ENCODE measurements at places on chromosomes 4 and X.

- no peak for DNase-seq
Measured at GRCh38 chrX:132470831-132471230, 18.0 kb downstream of the MBNL3 start.

GRCh38 chr4:144338148-144338547 lies 197.6 kb upstream of the GYPA start:
- DNase-seq: no peak

GRCh38 chrX:4764888-4765287 lies 1051.4 kb upstream of the PRKX start:
- no peak for DNase-seq

GRCh38 chr4:99800332-99801004 lies 16.2 kb upstream of the DAPP1 start:
- no peak for DNase-seq

DNA sequence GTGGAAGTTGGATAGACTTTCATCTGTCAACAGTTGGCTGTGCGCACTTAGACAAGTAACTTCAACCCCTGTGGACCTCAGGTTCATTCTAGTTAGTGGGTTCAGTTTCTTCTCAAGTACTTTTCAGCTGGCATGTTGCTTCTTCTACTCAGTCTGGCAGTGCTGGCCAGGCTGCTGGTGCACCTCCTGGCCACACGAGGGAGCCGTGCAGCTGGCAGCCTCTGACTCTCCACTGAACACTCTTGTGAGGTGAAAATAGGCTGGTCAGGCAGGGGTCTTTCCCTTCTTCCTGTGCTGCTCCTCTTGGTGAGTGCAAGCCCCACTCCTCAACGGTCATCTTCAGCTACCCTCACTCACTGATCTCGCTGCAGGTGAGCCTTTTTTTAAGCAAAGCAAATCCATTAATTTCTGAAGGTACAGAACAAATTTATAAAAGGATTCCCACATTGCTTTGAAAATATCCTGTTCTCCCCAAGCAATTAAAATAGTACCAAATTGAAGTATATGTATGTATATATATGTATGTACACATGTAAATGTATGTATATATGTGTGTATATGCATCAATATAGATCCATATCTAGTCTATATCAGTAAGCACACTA lies 30.6 kb downstream of the LONRF3 start:
- DNase-seq: peak; percentile 13

- no peak for DNase-seq
Measured at GRCh38 chr4:8231551-8232049, 32.5 kb downstream of the SH3TC1 start.

- no peak for DNase-seq
Measured at GRCh38 chr4:183541010-183541751, 36.3 kb downstream of the ING2 start.

Measured in HCEC 1CT (cell line).